ENCODE measurements at places on chromosomes 5 and 9.

DNA sequence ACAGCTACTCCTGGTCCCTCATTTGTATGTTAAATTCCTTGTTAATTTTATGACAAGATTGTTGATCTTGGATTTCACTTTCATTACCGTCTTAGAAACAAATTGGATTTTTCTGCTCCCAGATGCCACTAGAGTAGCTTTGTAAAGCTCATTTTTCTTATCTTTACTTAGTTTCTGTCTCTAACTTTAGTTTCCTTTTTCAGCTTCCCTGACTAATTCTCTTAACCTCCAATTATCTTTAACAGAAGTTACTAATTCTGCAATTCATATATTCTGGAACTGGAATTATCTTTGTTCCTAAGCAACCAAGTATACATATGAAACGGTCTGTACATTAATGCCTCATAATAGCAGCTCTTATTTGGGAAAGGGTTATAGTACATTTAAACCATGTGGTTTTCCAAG lies 16.7 kb downstream of the ITGA1 start:
- DNase-seq, result no peak

DNA sequence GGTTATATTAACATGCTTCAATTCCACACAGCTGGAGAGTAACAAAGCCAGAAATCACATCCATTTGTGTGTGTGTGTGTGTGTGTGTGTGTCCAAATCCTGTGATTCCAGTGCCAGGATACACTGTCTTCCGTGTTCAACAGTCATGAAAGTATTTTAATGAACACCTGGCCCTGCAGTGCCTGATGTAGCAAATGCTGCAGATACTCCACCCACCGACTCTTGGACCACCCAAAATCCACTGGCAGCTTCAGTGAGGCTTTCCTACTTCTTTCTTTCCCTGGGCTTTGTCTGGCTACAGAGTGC lies 13.1 kb upstream of the INSYN2B start:
- no peak for DNase-seq

- no peak for DNase-seq
These were observed 74.5 kb downstream of the MAPKAP1 start for GRCh38 chr9:125632321-125633115.

DNA sequence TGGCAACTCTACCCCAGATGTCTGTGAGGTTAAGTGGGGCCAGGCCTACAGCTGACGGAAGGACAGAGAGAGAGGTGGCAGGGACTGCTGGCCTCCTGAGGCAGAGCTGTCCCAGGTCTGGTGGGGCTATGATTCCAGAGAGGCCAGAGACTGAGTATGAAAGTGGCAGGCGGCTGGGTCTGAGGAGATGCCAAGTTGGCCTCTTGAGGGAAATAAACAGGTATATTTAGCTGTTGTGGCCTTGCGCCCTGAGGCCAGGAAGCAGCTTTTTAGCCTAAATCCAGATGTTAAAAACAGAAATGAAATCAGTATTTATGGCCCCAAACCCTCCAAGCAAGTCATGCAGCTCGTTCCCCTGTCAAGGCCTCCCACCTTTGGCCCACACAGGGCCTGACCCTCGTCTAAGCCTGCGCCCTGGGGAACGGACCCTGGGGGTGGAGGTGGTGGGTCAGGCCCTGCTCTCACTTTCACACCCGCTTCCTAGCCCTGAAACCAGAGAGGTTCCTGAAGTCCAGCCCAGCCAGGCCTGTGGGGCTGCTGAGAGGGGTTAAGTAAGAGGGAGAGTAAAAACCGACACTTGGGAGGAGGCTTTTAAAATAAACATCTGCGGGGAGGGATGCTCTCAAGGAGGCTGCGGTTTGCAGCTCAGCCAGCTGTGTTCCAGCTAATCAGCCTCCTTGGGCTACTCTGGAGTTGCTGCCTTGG lies 18.7 kb downstream of the PCDHGC5 start:
- no peak for DNase-seq

DNA sequence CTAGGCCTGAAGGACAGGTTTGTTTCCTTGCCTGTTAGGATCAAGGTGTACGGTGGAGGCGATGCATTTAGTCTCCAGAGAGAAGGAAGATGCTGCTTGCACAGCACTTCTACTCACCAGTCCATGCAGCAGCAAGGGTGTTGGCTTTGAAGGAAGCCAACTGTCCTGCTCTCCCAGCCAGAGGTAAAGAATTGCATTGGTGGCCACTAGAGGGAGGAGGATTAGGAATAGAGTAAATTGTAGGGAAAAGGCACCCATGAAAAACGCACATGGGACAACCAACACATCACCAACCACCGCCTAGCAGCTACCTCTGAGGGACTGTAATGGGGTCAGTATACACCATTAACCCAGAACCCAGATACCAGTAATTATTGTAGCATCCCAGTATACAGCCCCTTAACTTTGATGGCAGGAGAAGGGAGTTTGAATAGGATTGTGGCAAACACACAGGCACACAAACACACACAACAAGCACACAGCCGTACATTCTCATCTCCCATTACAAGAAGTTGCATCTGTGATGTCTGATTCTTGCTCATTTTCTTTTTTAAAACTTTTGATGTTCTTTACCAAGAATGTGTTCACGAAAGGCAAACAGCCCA lies 267.7 kb downstream of the ADAMTS6 start:
- DNase-seq, result no peak

DNA sequence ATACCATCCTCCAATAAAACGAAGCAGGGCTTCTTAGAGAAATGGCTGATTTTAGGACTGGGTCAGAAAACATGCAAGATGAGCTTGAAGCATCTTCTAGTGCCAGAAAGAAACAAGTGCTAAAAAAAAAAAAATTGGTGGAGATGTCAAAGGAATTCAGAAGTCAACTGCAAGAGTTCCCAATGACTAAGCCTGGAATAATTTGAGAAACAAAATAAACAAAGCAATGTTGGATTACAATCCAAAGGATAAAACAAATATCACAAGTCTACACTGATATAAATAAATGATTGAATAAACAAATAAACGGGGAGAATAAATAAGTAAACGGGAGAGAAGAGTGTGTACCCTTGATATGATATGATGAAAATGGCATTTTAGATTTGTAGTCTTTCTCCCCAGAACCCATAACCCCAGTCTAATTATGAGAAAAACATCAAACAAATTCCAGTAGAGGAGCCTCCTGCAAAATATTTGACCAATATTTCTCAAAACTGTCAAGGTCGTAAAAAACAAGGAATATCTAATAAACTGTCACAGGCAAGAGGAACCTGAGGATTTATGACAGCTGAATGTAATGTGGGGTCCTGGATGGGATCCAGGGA lies 63.5 kb upstream of the CCL21 start:
- no peak for DNase-seq

DNA sequence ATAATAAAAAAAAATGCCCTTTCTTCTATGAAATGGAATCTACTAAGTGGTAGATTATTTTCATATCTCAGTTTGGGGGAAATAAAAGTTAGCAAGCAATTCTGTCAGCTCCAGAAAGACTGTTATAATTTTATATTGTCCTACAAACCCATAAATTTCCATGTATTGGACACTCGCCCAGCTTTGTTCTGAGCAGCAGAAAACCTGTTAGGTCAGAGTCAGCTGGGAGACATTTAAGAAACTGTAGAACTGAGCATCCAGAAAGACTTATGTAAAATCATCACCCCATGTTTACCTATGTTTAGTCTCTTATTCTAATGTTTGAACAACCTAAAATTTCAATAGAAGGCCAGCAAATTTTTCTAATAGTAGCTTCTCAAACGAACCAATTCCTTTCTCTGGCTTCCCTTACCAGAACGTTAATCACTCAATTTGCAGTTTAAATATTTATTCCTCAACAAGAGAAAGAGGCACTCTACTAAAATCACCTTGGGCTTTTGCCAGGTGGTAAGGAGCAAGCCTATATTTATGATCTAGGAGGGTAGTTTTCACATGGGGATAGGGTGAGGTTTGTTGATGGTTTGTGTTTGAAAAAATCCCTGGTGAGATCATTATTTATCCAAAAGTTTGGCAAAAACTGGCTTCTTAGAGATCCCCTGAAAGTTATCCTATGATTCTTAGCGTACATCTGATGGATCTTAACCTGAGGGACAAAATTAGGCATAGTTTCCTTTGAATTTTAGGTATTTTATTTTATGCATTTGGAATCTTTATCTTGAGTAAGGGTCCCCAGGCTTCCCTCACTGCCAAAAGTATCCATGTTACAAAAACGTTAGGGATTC lies 34.4 kb downstream of the MACROH2A1 start:
- DNase-seq, result no peak

- no peak for DNase-seq
These were observed 4.5 kb upstream of the MSMP start for GRCh38 chr9:35758475-35759050.

DNA sequence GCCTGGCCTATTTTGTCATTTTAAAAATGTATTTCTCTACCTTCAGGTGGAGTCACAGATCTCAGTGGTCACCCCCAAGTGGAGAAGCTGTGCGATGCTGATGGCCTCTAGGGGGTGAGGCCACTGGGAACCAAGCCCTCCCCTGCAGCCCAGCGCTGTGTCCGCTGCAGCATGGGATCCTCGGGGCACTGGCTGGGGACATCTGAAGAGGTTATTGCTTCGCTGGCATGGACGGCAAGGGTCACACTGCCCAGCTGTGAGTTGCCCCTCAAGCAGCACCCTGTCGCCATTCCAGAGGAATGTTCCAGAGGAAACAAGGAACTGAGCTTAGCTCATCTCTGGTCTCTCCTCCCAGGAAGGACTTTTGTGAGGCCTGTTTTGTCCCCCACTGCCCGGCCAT lies 119.6 kb upstream of the S1PR3 start:
- no peak for DNase-seq

All from NK-92 treated with Interleukin-12 subunit alpha and Interleukin-12 subunit beta, amount 100 ng/mL, for 24 hours (cell line).